Inflammatory macrophage (primary cell): ENCODE measurements at places on chromosomes 7 and 10.

DNA sequence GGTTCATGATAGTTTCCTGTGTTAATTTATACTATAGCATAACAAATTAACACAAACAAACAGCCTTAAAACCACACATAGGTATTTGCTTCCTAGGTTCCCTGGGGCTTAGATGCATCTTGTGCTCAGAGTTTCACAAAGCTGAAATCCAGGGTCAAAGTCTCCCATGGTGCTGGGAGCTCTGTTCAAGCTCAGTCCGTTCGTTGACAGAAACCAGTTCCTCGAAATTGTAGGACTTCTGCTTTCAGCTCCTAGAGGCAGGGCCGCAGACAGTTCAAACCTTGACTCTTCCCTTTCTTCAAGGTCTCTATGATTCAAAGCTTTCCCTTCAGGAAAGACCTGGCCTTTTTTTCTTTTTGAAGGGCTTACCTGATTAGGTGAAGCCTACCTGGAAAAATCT is 90.5 kb downstream of the VSTM2A start:
- no peak for DNase-seq

DNA sequence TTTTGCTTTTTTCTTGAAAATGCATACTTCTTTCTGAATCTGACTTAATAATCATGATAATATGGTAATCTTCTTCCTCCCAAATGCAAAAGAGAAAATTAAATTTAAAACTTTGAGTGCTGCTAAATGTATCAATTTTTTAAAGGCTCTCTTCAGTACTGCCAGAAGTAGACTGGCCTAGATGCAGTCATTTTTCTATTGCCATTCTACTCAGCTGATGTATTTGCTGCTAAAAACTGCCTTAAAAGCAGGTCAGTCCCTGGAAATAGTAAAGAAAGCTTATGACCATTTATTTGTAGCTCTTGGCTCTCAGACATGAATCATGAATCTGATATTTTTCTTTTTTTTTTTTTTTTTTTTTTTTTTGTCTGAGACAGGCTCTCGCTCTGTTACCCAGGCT is 28.5 kb downstream of the NAPEPLD start:
- no peak for DNase-seq

GRCh38 chr7:7554649-7555575 is 11.8 kb upstream of the MIOS start:
- DNase-seq, result no peak

- peak; percentile 35 for DNase-seq
These were observed 750 bp downstream of the ZNF398 start for GRCh38 chr7:149147752-149148653.

GRCh38 chr7:118057404-118057803 is 126.6 kb upstream of the LSM8 start:
- no peak for DNase-seq

- DNase-seq, result no peak
These were observed 380.3 kb upstream of the SEMA3C start for GRCh38 chr7:81298951-81299666.

- DNase-seq, result no peak
These were observed 29.3 kb downstream of the NPS start for GRCh38 chr10:127578259-127578960.
